Heart right ventricle (tissue), 16 donors: ENCODE measurements at places on chromosomes 5 and 9. TPM values are rescaled to one million over a fixed set of nuclear protein-coding genes. Genes with fewer than 3 reads are reported as not detected.

Gene C5
- total RNA-seq, result 1.2 TPM

GRCh38 chr5:112586596-112587062 is 151.1 kb upstream of the APC start:
- no peaks in the 10 kb centered on the region for H3K27me3 ChIP-seq
- no peak for DNase-seq
- no peaks in the 10 kb centered on the region for H3K4me1 ChIP-seq
- no peak overlapping the region for H3K27ac ChIP-seq
- no peak overlapping the region for H3K4me3 ChIP-seq
- H3K36me3 ChIP-seq, result no peaks in the 10 kb centered on the region

GRCh38 chr9:123395276-123395688 is 39.3 kb downstream of the CRB2 start:
- no peaks in the 10 kb centered on the region for H3K36me3 ChIP-seq
- H3K27ac ChIP-seq, result no peak overlapping the region
- H3K4me3 ChIP-seq, result no peak overlapping the region
- H3K27me3 ChIP-seq, result no peaks in the 10 kb centered on the region
- H3K4me1 ChIP-seq, result no peaks in the 10 kb centered on the region

- no peak overlapping the region for H3K27ac ChIP-seq
- H3K36me3 ChIP-seq, result peaks cover 98% of the 10 kb centered on the region
- no peak overlapping the region for H3K4me3 ChIP-seq
- no peak for DNase-seq
Observed at GRCh38 chr9:2808105-2808504, 35.8 kb downstream of the PUM3 start.

DNA sequence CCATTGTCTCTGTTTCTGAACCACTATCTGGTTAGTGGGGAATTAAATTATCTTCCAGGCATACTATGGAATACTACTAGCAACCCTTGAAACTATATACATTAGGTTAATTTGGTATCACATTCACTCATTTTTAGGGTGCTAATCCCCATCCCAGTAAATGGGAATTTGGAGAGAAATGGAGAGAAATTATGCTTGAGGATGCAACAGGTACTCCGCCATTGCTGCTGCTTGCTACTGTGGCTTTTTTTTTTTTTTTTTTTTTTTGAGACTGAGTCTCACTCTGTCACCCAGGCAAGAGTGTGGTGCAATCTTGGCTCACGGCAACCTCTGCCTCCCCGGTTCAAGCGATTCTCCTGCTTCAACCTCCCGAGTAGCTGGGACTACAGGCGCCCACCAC is 66.1 kb downstream of the AK8 start:
- no peak overlapping the region for H3K4me3 ChIP-seq
- no peak overlapping the region for H3K27ac ChIP-seq
- H3K36me3 ChIP-seq, result no peaks in the 10 kb centered on the region
- H3K4me1 ChIP-seq, result no peaks in the 10 kb centered on the region
- no peaks in the 10 kb centered on the region for H3K27me3 ChIP-seq

Gene SURF2
- total RNA-seq, result 14.2 TPM

Gene CD274
- 11.3 TPM for total RNA-seq

- no peaks in the 10 kb centered on the region for H3K27me3 ChIP-seq
- H3K36me3 ChIP-seq, result no peaks in the 10 kb centered on the region
- H3K4me1 ChIP-seq, result no peaks in the 10 kb centered on the region
- no peak overlapping the region for H3K4me3 ChIP-seq
- no peak overlapping the region for H3K27ac ChIP-seq
Observed at GRCh38 chr5:6910950-6911349, 197.7 kb downstream of the TENT4A start.

Gene MYORG
- 4.9 TPM for total RNA-seq

DNA sequence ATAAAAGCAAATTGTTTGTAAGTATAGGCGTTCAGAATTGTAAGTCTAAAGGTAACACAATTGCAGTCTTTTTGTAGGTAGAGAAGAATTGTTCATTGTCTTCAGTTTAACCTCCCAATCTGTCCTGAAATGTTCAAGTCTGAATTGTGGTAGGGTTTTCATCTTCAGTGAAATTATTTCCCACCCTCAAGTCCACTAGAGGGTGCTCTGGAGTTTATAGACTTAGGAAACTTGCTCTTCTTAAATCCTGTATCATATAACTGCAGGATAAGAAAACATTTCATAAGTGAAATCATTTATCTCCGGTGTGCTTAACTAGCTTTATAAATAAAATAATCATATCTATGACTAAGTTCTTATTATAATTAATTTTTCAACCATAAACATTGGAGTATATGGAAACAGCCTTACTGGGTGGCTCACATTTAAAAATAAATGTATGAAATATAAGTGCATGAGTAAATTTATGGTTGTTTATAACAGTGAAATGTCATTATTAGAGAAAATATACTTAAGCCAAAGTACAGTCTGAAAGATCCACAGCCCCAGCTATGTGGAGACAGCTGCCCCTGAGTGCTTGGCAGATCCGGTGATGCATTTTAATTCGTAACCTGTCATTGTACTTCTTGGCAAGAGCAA is 182.4 kb upstream of the OTULINL start:
- H3K4me1 ChIP-seq, result peaks cover 14% of the 10 kb centered on the region
- H3K36me3 ChIP-seq, result peaks cover 63% of the 10 kb centered on the region
- H3K27me3 ChIP-seq, result no peaks in the 10 kb centered on the region
- H3K4me3 ChIP-seq, result no peak overlapping the region
- DNase-seq, result no peak

Gene SV2C
- 0.09 TPM for total RNA-seq

DNA sequence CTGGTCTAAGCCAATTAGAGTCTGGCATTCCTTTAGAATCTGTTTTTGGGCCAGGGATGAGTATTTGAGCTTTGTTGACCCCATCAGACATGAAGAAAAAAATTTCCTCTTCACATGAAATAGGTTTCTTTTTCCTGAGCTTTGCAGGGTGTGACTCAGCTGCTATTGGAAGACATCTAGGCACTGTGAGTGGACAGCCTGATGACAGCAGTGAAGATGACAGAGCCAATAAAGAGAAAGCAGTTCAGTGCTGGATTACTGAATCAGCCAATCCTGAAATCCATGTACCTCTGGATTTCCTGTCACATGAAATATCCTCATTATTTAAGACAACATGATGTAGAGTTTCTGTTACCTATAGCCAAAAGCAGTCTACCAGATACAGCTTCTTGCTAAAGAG is 51.3 kb upstream of the GRIA1 start:
- no peaks in the 10 kb centered on the region for H3K36me3 ChIP-seq
- no peak for DNase-seq
- no peaks in the 10 kb centered on the region for H3K4me1 ChIP-seq
- peaks cover 5% of the 10 kb centered on the region for H3K27me3 ChIP-seq
- no peak overlapping the region for H3K27ac ChIP-seq

Gene RLN1
- total RNA-seq, result not detected

DNA sequence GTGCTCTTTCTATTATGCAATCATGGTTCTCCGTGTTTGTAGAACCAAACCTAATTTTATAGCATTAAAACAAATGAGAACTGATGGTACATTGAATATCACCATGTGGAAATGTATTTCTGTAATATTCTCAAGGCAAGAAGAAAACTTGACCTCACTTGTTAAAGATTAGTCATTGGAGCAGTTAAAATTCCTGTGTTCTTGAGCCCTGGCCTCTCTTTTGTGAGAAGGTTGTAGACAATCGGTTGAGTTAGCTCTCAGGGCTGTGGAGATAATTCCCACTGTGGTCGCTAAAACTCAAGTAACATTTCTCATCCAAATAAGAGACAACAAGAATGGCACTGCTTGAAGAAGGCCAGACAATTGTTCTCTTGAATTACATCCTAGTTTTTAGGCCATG is 216.0 kb upstream of the KLF4 start:
- no peak overlapping the region for H3K4me3 ChIP-seq
- H3K36me3 ChIP-seq, result no peaks in the 10 kb centered on the region
- H3K27me3 ChIP-seq, result no peaks in the 10 kb centered on the region
- peaks cover 15% of the 10 kb centered on the region for H3K4me1 ChIP-seq
- H3K27ac ChIP-seq, result no peak overlapping the region
- DNase-seq, result no peak

GRCh38 chr9:73167614-73168013 is 15.9 kb downstream of the ANXA1 start:
- no peak overlapping the region for H3K27ac ChIP-seq
- DNase-seq, result no peak
- no peaks in the 10 kb centered on the region for H3K4me1 ChIP-seq
- H3K36me3 ChIP-seq, result peaks cover 85% of the 10 kb centered on the region

- H3K4me3 ChIP-seq, result no peak overlapping the region
- H3K4me1 ChIP-seq, result no peaks in the 10 kb centered on the region
- DNase-seq, result no peak
- H3K27me3 ChIP-seq, result no peaks in the 10 kb centered on the region
- no peak overlapping the region for H3K27ac ChIP-seq
Observed at GRCh38 chr5:169367861-169368260, 66.9 kb upstream of the SLIT3 start.

GRCh38 chr5:56247592-56247991 is 14.5 kb upstream of the ANKRD55 start:
- H3K36me3 ChIP-seq, result no peaks in the 10 kb centered on the region
- no peak for DNase-seq
- H3K27ac ChIP-seq, result no peak overlapping the region

GRCh38 chr5:34863946-34864345 is 25.0 kb downstream of the TTC23L start:
- H3K27ac ChIP-seq, result no peak overlapping the region
- peaks cover 12% of the 10 kb centered on the region for H3K4me1 ChIP-seq
- H3K36me3 ChIP-seq, result no peaks in the 10 kb centered on the region
- H3K27me3 ChIP-seq, result no peaks in the 10 kb centered on the region
- H3K4me3 ChIP-seq, result no peak overlapping the region

DNA sequence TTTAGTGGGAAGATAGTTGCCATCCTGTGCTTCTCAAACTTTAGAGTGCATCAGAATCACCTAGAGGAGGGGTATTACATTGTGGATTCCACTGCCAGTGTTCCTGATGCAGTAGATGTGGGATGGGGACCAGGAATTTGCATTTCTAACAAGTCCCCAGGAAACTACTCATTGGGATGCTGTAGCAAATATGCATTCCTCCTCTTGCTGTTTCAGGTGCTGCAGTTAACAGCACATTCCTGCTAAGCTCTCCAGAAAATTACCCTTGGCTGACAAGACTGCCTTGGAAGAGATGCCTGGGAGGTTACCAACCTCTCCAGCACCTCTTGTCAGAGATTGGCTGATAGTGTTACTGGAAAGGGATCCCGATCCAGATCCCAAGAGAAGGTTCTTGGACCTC is 270.5 kb downstream of the OSTF1 start:
- no peaks in the 10 kb centered on the region for H3K4me1 ChIP-seq
- no peaks in the 10 kb centered on the region for H3K36me3 ChIP-seq
- H3K4me3 ChIP-seq, result no peak overlapping the region
- no peak overlapping the region for H3K27ac ChIP-seq
- H3K27me3 ChIP-seq, result no peaks in the 10 kb centered on the region
- DNase-seq, result no peak

DNA sequence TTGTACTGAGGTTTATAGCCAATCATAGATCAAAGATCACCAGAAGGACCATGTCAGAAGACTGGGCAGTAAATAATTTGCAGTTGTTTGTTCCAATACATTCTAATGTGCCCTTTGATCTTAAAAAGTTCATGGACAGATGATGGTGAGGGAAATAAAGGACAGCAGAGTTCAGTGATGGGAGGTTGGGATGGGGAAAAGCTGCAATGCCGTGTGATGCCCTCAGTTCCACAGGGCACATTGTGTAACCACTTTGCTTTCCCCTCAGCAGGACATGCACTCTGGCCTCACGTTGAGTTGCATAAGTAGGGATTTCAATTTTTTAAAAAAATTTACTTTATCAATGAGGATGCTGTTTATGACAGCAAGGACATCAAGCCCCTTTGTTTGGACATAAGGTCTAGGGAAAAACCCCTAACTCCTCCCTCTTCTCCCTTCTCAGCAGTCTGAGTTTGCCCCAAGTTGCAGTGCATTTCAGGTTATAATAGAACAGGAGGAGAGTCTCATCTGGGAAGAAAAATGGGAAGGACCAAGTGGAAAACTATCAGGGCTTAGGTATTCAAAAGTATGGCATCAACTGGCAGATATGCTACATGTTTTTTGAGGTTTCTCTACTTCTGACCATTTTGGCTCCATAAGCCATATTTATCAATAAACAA is 83.1 kb upstream of the TMED7 start:
- H3K27me3 ChIP-seq, result no peaks in the 10 kb centered on the region
- no peak for DNase-seq
- no peaks in the 10 kb centered on the region for H3K4me1 ChIP-seq
- no peaks in the 10 kb centered on the region for H3K36me3 ChIP-seq
- no peak overlapping the region for H3K4me3 ChIP-seq
- H3K27ac ChIP-seq, result no peak overlapping the region

DNA sequence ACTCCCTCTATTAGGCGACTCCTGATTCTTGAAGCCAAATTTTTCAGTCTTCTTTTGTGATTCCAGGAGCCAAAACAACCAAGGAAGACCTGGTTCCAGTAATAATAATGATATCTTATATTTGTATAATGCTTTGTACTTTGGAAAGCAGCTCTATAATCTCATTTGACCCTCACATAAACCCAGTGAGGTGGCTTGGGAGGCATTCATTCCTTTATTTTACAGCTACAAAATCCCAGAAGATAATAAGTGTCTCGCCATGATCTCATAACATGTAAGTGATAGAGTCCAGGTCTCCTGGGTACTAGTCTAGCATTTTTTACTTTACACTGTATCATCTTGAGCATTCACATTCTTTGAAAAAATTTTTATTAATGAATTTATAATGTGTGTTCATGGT is 143.1 kb downstream of the ACTBL2 start:
- no peaks in the 10 kb centered on the region for H3K4me1 ChIP-seq
- H3K4me3 ChIP-seq, result no peak overlapping the region
- no peaks in the 10 kb centered on the region for H3K27me3 ChIP-seq
- no peaks in the 10 kb centered on the region for H3K36me3 ChIP-seq
- no peak for DNase-seq

DNA sequence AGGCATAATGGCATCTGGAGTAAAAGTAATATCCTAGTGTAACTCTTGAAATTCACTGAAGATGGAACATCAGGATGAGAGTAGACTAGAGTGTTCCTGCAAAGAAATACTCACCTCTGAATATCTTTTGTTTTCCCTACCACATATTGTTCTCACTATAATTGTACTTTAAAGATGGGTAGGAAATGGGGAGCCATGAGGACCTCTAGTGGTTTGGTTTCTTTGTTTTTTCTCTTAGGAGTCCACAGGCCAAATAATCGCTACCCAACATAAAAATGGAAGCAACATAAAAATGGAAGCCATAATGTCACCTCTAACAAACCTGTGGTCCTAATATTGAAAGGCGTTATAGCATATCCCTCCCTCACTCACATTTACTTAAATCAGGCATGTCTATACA is 2375.8 kb downstream of the MAT2B start:
- DNase-seq, result no peak
- H3K4me3 ChIP-seq, result no peak overlapping the region

Gene FOXD4L6
- not detected for total RNA-seq

GRCh38 chr9:107711542-107711941 is 222.0 kb upstream of the KLF4 start:
- H3K4me1 ChIP-seq, result no peaks in the 10 kb centered on the region
- no peak overlapping the region for H3K4me3 ChIP-seq
- H3K27ac ChIP-seq, result no peak overlapping the region
- no peaks in the 10 kb centered on the region for H3K36me3 ChIP-seq

GRCh38 chr5:138032028-138032571 is 779 bp downstream of the FAM13B start:
- peaks cover 53% of the 10 kb centered on the region for H3K4me1 ChIP-seq
- H3K36me3 ChIP-seq, result no peaks in the 10 kb centered on the region
- peak overlapping the region; percentile 99 for H3K27ac ChIP-seq
- H3K27me3 ChIP-seq, result no peaks in the 10 kb centered on the region
- peak overlapping the region; percentile 100 for H3K4me3 ChIP-seq

Gene SOHLH1
- not detected for total RNA-seq

- H3K27ac ChIP-seq, result peak overlapping the region; percentile 87
- peaks cover 55% of the 10 kb centered on the region for H3K4me1 ChIP-seq
- H3K4me3 ChIP-seq, result no peak overlapping the region
- DNase-seq, result no peak
- H3K27me3 ChIP-seq, result no peaks in the 10 kb centered on the region
- H3K36me3 ChIP-seq, result peaks cover 14% of the 10 kb centered on the region
Observed at GRCh38 chr9:113520109-113520642, 56.6 kb downstream of the RGS3 start.

Gene DPYSL3
- total RNA-seq, result 22.7 TPM
